ENCODE measurements at places on chromosomes 5 and 9. TPM values are rescaled to one million over a fixed set of nuclear protein-coding genes. Genes with fewer than 3 reads are reported as not detected.

DNA sequence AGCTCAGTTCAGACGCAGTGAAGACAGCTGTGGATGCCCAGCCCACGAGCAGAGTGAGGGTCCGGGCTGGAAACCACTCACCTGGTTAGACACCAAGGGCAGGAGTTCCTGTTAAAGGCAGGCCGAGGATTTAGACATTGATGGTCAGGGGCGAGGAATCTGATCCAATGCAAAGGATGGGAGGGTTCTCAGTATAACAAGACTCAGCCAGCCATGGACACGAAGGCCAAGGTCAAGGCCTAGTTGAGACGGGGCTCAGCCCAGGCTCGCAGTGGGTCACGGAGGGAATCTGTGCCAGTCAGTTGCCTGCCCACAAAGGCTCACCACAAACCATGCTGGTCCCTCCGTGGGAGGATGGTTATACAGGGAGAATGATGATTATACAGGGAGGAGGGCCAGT, 63.3 kb upstream of the FCN1 start:
- no peak overlapping the region for H3K4me3 ChIP-seq
- no peak overlapping the region for H3K27ac ChIP-seq
- H3K4me1 ChIP-seq, result no peaks in the 10 kb centered on the region
- H3K27me3 ChIP-seq, result peaks cover 12% of the 10 kb centered on the region
- no peaks in the 10 kb centered on the region for H3K36me3 ChIP-seq

GRCh38 chr5:66860199-66860975, 264.2 kb downstream of the MAST4 start:
- H3K27ac ChIP-seq, result no peak overlapping the region
- H3K36me3 ChIP-seq, result no peaks in the 10 kb centered on the region
- peaks cover 9% of the 10 kb centered on the region for H3K27me3 ChIP-seq
- H3K4me1 ChIP-seq, result no peaks in the 10 kb centered on the region

DNA sequence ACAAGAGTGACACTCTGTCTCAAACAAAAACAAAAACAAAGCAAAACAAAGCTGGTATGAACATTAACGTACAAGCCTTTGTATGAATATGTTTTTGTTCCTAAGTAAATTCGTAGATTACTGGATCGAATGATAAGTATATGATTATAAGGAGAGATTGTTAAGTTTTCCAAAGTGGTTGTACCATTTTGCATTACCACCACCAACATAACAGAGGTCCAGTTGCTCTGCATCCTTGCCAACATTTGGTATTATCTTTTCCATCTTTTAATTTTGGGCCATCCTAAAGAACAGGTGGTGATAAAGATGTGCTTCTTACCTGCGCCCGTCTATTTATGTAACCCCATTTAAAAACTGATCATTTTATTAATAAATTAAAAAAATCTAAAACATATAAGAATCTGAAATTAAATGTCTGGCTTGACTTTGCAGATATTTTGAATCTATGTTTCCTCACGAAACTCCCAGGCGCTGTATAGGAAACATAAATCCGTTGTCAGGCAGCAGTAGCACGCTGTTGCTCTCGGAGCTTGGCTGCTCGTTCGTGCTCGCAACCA, 593 bp upstream of the NAA35 start:
- H3K4me1 ChIP-seq, result peaks cover 13% of the 10 kb centered on the region
- H3K27me3 ChIP-seq, result no peaks in the 10 kb centered on the region
- no peak for DNase-seq
- peak overlapping the region; percentile 90 for H3K27ac ChIP-seq

DNA sequence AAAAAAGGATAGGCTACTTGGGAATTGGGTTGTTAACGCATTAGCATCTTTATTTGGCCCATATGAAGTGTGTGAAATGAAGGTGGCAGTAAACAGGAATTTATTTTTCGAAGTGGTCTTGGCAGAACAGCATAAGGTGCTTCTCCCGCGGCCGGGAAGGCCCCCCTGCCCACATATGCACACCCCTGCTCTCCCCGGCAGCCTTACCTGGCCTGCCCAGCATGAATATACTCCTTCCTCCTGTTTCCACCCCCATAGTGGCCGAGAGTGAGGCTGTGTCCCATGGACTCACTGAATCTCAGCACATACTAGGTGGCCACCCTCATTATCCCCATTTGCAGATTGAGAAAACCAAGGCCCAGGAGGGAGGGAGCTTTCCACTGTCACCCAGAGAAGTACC, 54.0 kb upstream of the OLFM1 start:
- no peaks in the 10 kb centered on the region for H3K4me1 ChIP-seq
- no peak overlapping the region for H3K4me3 ChIP-seq

DNA sequence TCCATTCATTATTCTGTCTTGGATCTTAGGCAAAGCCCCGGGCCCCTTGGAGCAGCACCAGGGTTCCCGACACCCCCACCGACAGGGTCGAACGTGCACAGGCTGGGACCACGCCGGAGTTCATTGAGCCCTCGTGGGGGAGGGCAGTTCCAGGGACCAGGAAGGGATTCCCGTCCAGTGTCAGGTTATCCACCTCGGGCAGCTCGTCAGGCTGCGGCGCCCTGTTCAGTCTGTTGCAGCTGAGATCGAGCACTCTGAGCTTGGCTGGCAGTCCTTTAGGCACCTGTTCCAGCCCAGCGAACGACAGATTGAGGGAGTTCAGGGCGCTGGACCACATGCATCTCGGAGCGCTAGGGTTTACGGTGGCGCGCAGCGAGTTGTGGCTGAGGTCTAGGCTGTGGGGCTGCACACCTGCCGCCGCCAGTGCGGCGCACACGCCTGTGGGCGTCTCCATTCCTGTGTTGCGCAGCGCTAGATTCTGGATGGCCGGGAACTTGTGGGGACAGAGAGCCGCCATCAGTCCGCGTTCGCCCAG, 1.1 kb downstream of the CD14 start:
- H3K4me1 ChIP-seq, result no peaks in the 10 kb centered on the region
- H3K27me3 ChIP-seq, result peaks cover 14% of the 10 kb centered on the region
- no peaks in the 10 kb centered on the region for H3K36me3 ChIP-seq
- peak overlapping the region; percentile 84 for H3K4me3 ChIP-seq

- peaks cover 71% of the 10 kb centered on the region for H3K4me1 ChIP-seq
- H3K36me3 ChIP-seq, result no peaks in the 10 kb centered on the region
- H3K4me3 ChIP-seq, result peak overlapping the region; percentile 41
- DNase-seq, result no peak
Observed at GRCh38 chr5:154475591-154476353, 2.3 kb downstream of the HAND1 start.

DNA sequence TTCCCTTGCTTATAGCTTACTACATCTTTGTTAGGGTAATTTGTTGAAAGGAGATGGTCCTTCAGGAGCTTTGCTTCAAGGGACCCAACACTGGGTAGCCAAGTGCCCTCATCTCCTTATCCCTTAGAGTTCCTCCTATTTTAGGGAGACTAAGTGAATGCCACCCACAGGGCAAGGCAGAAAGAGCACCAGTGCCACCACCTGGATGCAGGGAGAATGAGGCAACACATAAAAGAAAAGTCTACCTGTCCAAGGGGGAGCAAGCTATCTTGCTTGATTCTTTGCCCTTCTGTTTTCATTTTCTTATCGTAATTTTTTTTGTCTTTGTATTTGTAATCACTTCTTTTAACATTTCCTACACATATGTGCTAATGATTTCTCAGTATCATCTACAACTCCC, 205.5 kb downstream of the NPR3 start:
- no peaks in the 10 kb centered on the region for H3K36me3 ChIP-seq
- H3K4me3 ChIP-seq, result no peak overlapping the region

GRCh38 chr9:14350754-14351153, 36.8 kb upstream of the NFIB start:
- H3K27me3 ChIP-seq, result peaks cover 4% of the 10 kb centered on the region
- no peak for DNase-seq
- no peaks in the 10 kb centered on the region for H3K4me1 ChIP-seq
- H3K4me3 ChIP-seq, result no peak overlapping the region

The HOMER1 gene
- total RNA-seq, result 3.4 TPM

The SSBP2 gene
- total RNA-seq, result 41.4 TPM

The LCNL1 gene
- 1.3 TPM for total RNA-seq

The FOXD4L4 gene
- not detected for total RNA-seq

The CXCL14 gene
- not detected for total RNA-seq

All from T-cell (primary cell).